ENCODE measurements at places on chromosomes 6 and 20.

DNA sequence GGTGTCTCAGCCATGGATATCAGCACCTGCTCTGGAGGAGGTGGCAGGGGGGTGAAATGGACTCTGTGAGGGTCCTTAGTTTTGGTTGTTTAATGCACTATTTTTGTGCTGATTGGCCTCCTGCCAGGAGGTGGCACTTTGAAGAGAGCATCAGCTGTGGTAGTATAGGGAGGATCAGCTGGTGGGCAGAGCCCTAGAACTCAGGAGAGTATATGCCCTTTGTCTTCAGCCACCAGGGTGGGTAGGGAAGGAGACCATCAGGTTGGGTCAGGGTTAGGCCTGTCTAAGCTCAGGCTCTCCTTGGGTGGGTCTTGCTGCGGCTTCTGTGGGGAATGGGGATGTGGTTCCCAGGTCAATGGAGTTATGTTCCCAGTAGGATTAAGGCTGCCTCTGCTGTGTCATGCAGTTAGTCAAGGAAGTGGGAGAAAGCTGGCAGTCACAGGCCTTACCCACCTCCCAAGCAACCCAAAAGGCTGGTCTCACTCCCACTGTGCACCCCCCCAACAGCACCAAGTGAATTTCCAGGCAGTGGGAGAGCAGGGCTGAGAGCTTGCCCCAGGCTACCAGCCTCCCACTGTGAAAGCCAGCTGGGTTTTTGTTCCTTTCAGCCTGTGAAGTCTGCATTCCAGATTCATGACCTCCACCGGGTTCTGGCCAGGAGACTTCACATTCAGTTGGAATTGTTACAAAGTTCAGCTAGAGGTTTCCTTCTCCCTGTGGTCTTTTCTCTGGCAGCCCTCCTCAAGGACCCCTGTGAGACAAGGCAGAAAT is 5.7 kb upstream of the OSTM1 start:
- no peaks in the 10 kb centered on the region for H3K36me3 ChIP-seq
- no peaks in the 10 kb centered on the region for H3K4me1 ChIP-seq
- H3K27me3 ChIP-seq: no peaks in the 10 kb centered on the region
- DNase-seq: peak; percentile 25

GRCh38 chr6:104227508-104227907 is 632.2 kb downstream of the HACE1 start:
- no peak overlapping the region for H3K4me3 ChIP-seq
- no peak overlapping the region for H3K27ac ChIP-seq
- no peaks in the 10 kb centered on the region for H3K27me3 ChIP-seq
- no peak for DNase-seq
- no peaks in the 10 kb centered on the region for H3K36me3 ChIP-seq

DNA sequence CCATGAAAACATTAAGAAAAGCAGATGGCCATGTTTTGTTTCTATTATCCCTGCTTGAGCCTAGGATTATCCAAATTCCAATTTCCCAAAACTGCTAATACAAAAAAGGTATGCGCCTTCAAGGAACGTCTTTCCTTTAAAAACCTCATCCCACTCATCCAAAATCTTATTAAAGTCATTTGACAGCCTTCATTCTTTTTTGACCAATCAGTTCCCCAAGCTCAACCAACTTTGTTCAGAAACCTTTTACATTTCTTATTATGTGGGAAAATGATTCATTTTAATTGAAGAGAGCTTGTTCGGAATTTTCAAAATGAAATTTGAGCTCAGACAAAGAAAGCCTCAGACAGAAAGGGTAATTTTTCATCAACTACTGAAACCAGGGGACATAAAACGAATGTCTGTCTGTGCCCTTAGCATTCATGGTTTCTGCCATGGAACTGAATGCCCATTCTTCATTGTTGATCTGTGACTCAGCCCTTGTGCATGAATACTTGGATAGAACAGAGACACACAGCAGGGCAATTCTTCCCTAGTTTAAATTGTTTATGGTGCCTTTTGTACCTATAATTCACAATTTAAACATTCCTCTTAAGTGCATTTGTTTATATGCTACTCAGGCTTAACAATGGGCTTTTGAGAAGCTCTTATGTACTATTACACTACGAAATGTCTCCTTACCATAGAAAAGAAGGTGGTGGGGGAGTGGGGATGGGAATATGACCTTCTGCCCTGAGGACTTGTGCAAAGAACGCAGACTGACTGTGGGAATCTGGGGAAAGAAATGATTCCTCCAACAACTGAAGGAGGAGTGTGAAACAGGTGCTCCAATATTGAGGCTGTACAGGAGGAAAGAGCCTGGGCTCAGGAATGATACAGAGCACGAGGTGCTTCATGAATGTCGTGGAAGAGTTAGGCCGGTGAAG is 49.8 kb upstream of the ERVFRD-1 start:
- no peak overlapping the region for H3K4me3 ChIP-seq
- no peaks in the 10 kb centered on the region for H3K36me3 ChIP-seq
- DNase-seq: peak; percentile 73
- H3K27me3 ChIP-seq: no peaks in the 10 kb centered on the region
- H3K4me1 ChIP-seq: no peaks in the 10 kb centered on the region

GRCh38 chr6:44250067-44250717 is 3.3 kb downstream of the HSP90AB1 start:
- H3K36me3 ChIP-seq: peaks cover 33% of the 10 kb centered on the region
- peak overlapping the region; percentile 11 for H3K27ac ChIP-seq
- no peaks in the 10 kb centered on the region for H3K27me3 ChIP-seq
- no peak for DNase-seq
- H3K4me3 ChIP-seq: no peak overlapping the region

DNA sequence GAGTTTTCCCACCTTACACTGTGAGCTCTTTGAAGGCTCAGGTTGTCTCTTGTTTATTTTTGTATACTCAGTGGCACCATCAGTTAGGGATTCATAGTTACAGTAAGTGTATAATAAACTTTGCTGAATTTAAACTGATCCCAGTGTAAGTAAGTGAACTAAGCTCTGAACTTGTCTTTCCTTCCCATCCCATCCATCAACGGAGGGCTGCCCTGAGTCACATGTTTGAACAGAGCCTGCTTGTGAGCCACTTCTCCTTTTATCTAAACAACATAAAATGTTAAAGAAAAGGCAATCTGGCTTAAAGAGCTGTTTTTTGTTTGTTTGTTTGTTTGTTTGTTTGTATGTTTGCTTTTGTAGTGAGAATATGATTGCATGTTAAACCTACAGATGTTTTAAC is 185.7 kb upstream of the MARCKS start:
- H3K36me3 ChIP-seq: no peaks in the 10 kb centered on the region
- peak; percentile 18 for DNase-seq
- H3K27ac ChIP-seq: no peak overlapping the region
- H3K4me1 ChIP-seq: peaks cover 10% of the 10 kb centered on the region

- H3K36me3 ChIP-seq: no peaks in the 10 kb centered on the region
- no peak overlapping the region for H3K27ac ChIP-seq
- no peaks in the 10 kb centered on the region for H3K4me1 ChIP-seq
- H3K4me3 ChIP-seq: no peak overlapping the region
Measured at GRCh38 chr20:59176812-59177211, 13.2 kb downstream of the ZNF831 start.

Data from fibroblast of lung (primary cell).